ENCODE measurements at places on chromosomes 1 and 21.

GRCh38 chr1:15296585-15297321 lies 49.7 kb downstream of the FHAD1 start:
- no peak for DNase-seq

- no peak for DNase-seq
Measured at GRCh38 chr1:64932962-64933295, 33.4 kb downstream of the JAK1 start.

DNA sequence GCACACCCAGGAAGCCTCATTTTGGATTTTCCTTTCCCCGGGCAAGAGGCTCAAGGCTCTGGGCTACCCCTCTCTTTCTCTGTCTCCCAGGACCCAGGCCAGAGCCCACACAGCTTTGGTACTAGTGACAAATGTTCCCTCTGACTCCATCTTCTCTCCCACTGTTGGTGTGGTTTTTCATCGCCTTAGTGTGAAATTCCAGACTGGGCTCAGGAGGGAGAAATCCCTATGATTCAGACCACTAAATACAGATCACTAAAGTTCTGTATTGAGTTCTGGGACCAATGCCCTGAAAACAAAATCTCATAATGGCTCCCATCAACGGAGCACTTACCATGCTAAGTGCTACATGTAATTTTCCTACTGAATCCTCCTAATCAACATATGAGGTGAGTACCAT lies 26.1 kb downstream of the IQGAP3 start:
- no peak for DNase-seq

DNA sequence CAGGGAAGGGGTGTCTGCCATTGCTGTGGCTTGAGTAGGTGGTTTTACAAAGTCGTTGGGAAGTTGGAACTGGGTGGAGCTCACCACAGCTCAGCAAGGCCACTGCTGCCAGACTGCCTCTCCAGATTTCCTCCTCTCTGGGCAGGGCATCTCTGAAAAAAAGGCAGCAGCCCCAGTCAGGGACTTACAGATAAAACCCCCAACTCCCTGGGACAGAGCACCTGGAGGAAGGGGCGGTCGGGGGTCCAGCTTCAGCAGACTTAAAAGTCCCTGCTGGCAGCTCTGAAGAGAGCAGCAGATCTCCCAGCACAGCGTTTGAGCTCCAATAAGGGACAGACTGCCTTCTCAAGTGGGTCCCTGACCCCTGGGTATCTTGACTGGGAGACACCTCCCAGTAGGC lies 124.2 kb downstream of the LHX8 start:
- DNase-seq = no peak

DNA sequence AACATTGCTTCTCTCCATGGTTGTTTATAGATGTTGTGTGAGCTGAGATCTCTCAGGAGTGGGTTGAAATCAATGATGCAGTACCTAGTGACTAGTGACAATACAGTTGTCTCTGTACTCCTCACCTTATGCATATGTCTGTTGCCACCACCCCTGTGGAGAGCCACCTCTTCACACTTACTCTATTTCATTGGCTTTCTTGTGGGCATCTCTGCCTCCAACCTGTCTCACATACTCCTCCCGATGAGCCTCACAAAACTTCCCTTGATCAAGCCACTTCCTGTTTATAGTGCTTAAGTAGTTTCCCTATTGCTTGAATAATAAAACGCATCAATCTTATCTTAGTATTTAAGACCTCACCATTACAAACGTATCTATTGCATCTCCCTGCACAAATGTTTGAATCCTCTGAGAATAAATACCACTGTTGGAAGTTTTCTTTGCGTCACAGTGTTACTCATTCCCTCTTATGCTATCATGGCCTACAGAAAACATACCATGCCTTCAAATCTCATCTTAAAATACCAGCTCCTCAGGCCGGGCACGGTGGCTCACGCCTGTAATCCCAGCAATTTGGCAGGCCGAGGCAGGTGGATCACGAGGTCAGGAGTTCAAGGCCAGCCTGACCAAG lies 54.7 kb upstream of the GREM2 start:
- DNase-seq = no peak

- DNase-seq = no peak
Measured at GRCh38 chr1:155070721-155071569, 7.4 kb downstream of the EFNA4 start.

DNA sequence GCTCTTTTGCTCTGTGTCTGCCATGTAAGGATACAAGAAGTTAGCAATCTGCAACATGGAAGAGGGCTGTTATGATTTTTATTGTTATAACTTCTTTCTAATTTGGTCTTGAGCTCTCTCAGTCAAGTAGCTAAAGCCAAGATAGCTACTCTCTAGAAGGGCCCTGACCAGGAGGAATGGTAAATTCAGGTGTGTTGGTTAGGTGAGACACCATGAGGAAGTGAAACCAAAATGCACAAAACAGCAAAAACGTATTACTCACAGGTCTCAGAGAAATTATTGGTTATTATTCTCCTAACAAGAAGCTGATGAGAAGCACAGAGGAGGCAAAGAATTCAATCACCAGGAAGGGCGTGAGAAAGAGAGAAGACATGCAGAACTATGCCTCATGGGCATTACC lies 51.8 kb upstream of the INSL5 start:
- no peak for DNase-seq

- no peak for DNase-seq
Measured at GRCh38 chr1:35600593-35600992, 27.5 kb downstream of the TFAP2E start.

DNA sequence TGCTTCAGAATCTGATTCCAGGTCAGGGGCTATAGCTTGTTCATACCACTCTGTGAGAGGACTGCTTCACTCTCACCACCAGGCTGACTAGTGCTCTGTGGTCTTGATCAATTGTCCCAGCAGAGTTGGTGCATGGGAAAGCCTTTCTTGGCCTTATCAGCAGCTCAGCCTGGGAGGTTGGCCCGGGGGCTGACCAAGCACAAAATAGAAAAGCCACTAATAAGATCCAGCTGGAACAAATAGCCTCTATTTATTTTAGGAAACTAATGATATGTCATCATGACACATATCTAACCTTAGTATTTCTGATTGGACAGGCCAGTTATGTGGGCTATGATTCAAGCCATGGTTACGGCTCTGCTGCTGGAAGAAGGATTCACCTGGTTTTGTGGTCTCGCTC lies 134.2 kb downstream of the GDAP2 start:
- no peak for DNase-seq

DNA sequence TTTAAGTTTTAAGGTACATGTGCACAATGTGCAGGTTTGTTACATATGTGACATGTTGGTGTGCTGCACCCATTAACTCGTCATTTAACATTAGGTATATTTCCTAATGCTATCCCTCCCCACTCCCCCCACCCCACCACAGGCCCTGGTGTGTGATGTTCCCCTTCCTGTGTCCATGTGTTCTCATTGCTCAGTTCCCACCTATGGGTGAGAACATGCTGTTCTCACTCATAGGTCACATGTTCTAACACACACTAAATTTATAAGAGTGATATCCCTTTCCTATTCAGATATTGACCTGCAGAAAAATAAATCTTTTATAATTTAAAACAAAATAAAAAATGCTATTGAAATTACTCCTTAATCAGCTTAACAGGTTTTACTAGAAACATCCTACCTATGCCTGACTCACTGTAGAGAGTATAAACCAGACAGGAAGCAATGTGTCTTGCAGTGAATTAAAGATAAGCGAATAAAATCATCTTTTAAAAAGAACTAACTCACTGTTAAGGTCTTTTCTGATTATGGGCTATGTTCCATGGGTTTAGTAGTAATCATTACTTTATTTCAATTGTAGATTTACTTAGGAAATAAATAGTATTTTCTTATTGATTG lies 82.0 kb upstream of the DPH5 start:
- no peak for DNase-seq

DNA sequence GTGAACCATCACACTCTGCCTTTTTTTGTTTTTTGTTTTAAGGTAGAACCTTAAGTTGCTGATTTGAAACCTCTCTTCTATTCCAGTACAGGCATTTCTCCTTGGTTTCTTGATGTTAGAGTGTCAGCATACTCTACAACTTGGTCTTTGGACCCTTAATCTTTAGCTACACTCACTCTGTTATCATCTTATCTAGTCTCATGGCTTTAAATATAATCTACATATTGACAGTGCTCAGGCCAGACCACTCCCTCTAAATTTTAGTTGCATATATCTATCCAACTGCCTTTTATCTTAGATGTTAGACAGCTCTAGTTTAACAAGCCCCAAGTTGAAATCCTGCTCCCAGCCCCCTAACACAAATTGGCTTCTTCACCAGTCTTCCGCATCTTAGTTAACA lies 22.1 kb downstream of the NME7 start:
- no peak for DNase-seq

GRCh38 chr21:15742052-15742670 lies 12.4 kb downstream of the USP25 start:
- DNase-seq = no peak

DNA sequence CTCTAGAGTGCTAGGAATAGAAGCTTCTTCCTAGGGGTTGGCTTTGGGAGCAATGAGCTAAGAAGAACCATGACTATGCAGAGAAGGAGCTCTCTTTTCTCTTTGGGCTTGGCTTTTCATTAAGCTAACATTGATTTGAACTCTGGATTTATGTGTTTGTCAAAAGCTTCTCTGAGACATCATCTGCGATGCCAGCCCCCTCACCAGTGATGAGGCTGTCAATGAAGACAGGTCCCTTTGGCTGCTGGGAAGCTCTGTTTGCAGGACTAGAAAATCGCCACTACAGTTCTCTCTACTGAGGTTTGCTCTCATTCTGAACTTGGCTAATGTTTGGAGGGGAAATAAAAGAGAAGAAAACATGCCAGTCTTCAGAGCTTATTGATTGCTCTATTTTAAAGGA lies 185.0 kb downstream of the PCP4 start:
- peak; percentile 46 for DNase-seq

DNA sequence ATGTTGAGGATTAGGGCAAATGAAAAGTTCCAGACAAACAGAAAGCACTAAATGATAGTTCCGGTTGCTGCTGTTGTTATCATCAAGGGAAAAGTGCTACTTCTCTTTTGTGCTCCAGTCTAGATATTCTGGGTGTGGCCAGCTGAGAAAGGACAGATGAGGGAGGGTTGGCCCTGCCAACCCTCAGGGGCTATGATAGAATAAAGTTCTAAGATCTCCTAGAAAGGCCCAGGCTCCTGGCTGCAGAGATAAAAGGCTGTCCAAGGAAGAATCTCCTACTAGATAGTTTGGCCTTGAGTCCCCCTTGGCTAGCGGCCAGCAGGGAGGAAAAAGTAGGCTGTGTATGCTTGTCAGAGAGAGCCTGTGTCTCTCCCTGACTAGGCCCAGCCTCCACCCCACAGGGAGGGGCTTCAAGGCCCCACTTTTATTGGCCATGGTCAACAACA lies 31.5 kb downstream of the RIMS3 start:
- DNase-seq = no peak

DNA sequence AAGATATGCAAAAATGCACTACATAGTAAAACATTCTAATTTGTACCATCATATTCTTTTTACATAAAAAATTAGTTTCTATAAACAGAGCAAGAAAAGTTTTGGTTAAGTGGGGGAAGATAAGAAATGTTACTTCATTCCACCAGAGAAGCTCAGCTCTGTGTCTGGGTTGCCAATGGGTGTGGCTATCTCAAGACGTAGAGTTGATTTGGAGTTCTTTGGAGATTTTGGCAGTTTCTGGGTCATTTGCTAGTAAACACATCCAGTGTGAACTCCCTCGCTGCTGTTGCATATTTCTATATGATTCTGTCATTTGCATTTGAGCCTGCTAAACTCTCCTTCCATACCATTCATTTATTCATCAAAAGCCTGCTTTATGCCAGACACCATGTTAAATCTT lies 7.2 kb downstream of the RGL1 start:
- no peak for DNase-seq

DNA sequence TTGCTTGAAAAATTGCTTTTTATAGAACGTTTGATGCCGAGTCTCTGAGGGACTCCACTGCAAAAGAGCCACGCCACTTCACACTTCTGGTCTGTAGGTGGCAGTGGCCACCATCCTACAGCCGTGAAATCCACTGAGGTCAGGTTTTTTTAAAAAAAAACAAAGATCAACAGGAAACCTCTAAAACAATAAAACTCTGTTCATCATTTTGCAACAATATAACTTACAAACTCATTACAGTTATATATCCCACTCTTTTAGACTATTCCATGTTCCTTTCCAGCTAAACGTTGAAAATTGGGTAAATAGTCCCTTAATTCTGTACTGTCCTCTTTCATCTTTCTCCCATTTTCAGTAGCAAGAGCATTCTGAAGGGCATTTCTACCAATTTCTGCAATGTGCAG lies 64.6 kb upstream of the FMN2 start:
- peak; percentile 4 for DNase-seq

GRCh38 chr1:223538981-223539380 lies 126.5 kb downstream of the CAPN8 start:
- no peak for DNase-seq
